ENCODE measurements at places on chromosomes 16 and 17.

- DNase-seq = no peak
These were observed 7.6 kb upstream of the SLC47A2 start for GRCh38 chr17:19723964-19724363.

DNA sequence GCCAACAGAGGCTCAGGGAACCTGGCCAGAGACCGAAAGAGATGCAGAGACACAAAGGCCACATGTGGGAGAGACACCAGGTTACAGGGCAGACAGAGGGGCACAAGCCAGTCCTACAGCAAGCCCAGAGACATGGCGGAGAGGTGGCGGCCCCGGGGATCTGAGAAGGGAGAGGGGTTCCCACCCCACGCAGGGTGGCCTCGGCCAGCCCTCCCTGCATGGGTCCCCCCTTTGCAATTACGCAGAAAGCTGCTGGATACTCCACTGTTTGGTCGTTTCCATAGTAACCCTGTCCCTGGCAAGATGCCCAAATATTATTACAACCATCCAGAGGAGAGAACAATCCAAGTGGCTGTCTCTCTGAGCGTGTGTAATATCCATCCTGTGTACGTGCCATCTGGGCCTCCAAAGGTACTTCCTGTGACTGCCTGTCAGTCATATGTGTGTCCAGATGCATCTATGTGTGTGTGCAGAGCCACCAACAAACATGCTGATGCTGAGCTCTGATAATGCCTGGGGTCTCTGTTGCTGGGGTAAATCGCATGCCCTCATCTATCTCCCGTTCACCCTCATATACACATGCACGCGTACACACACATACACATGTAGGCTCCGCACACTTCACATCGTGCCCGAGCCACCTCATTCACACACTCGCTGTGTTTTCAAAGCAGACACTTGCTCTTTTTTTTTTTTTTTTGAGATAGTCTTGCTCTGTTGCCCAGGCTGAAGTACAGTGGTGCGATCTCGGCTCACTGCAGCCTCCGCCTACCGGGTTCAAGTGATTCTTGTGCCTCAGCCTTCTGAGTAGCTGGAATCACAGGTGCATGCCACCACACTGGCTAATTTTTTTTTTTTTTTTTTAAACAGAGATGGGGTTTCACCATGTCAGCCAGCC is 5.5 kb downstream of the PCGF2 start:
- DNase-seq = no peak

DNA sequence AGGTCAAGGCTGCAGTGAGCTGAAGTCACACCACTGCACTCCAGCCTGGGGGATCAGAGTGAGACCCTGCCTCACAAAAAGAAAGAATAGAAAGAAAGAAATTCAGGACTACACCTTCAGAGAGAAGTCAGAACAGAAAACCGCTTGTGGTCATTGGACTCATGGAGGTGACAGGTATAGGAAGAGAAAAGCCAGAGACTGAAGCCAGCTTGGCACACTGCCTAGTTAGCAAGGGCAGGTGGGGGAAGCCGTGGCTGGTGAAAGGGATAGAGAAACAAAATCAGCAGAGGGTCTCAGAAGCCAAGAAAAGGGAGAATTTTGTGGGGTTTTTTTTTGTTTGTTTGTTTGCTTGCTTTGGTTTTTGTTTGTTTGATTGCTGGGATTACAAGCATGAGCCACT is 32.9 kb upstream of the SKAP1 start:
- DNase-seq = no peak

DNA sequence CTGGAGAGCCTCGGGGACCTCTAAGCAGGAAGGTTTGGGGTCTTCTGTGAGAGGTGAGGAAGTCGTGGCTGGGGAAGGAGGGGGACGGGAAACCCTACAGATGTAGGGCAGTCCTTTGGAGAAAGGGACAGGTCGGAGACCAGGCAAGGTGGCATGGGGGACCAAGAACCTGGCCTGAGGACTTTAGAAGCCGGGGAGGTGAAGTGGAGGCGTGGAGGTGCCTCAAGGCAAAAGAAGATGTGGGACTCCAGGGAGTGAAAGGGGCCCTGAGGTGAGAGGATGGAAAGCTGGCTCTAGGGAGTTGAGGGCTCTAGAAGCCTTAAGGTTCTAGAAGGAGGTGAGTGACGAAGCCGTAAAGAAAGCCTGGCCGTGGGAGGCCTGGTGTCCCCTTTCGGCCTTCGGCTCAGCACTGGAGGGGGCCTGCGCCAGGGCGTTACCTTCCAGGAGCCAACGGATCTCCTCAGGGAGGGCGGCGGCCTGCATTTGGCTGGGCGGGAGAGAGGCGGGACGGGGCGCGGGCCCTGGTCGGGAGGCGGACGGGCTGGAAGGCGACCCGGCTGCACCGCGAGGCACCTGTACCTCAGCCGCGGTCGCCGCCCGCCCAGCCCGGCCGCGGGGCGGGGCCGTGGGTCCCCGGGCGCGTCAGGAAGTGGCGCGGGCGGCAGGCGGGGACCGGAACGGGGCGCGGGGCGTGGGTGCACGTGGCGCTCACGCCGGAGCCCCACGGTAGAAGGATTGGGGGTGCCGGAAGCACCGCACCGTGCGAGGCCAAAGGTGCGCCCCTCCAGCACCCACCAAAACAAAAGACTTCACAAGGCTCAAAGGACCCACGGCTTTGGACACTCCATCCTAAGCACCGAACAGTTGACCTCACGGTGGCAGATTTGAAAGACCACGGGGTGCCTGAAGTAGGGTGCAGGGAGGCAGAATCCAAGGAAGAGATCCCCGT is at the start of gene SKAP1:
SKAP1 (minus strand) TSS at position 577 of the 949 bp plus-strand sequence.
- DNase-seq = peak; percentile 60

DNA sequence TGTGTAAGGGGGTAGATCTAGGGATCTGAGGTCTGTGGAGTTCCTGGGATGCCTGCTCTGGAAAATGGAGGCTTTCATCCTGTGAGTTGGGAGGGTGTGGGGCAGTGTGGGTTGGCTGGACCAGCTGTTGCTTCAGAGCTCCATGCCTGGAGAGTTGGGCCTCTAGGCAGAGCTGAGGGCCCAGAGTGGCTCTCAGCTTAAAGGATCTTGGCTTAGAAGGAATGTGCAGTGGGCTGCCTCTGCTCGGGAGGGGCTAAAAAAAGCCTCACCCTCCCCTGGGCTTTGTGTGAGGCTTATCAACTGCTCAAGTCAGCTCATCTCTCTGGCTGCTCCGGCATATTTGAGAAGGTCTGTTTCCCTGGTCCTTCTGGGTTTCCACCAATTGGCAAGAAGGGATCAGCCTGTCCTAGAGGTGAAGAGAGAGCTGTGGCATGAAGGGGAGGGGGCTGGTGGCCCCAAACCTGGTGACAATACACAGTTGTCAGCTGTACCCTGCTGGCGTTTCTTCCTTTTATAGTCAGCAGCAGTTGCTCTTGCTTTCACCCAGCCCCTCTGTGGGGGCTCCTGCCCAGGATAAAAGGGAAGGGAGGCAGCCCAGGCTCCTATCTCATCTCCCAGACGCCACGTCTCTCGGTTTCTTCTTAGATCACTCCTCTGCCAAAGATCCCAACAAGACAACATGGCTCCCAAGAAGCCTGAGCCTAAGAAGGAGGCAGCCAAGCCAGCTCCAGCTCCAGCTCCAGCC is at the start of gene MYL4:
MYL4 (plus strand) TSS at position 605 of the 745 bp plus-strand sequence; CDS start at position 680, 75 bp downstream.
- no peak for DNase-seq

DNA sequence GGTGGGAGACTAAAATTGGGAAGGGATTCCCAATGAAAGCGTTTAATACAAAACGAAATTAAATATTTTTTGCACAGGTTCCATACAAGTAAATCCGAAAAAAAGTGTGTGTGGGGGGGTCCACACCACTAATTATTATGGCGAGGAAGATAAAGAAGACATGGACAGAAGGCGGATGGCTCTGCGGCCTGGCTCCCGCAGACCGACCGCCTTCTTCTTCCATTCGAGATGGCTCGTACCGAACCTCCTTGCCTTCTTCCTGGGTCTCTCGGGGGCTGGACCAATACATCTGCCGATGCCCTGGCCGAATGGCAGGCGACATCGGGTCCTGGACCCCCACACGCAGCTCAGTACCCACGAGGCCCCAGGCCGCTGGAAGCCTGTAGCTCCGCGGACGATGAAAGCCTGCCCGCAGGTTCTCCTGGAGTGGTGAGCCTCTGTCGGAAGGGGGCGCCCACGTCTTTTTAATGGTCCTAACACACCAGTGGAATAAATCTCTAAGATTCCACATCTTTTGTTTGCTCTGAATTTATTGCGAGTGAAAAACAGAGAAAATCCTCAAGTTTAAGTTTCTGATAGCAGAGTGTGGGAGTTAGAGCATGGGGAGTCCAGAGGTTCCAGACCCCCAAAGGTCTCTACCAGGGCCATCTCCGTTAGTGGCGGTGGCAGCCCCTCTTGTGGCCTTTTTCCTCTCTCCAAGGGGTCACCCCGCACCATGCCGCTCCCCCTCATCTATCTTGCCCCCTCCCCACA is 1.4 kb downstream of the PRAC2 start:
- peak; percentile 43 for DNase-seq

DNA sequence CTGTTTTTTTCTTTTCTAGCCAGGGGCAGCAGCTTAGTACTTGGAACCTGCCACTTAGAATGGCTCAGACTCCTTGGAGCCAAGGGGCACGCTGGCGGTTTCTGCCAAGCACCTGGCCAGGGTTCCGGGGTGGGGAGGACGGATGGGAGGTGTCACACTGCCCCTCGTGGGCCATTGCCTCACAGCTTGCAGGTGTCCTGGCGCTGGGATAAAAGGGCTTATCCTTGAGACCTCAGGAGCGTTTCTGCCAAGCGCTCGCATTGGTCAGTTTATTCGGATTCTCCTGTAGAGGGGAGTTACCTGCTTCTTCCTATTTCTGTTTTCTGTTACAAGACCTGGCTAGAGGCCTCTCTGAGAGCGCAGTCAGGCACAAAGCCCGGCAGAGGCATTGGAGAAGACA is 234.6 kb downstream of the MSI2 start:
- no peak for DNase-seq

GRCh38 chr17:28404812-28405570 is 1.0 kb downstream of the SLC46A1 start:
- no peak for DNase-seq

DNA sequence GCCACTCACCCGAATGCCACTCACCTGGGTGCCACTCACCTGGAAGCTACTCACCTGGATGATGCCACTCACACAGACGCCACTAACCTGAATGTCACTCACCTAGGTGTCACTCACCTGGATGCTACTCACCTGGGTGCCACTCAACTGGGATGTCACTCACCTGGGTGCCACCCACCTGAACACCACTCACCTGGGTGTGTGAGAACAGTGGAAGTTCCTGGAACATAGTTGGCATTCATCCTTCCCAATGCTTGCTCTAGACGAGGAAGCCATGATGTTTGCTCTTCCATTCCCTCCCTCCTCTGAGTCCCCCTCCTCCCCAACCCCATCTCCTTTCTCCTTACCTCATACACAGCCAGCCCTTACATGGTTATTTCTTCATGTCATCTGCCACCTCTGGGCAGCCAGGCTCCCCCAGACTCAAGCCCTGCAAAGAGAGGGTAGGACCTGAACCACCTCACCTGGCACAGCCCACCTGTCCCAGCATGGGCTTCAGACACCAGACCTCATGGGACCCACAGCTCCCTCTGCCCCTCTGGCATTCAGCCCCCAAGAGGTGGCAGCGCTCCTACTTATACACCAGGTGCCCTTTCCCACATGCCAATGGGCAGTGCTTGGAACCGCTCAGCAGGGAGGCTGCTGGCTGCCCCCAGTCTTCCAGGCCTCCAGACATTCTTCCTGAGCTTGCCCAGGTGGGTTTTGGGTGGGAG is 171.8 kb upstream of the FOXF1 start:
- DNase-seq = no peak

- no peak for DNase-seq
These were observed 3.3 kb downstream of the MAP2K6 start for GRCh38 chr17:69417545-69418483.

DNA sequence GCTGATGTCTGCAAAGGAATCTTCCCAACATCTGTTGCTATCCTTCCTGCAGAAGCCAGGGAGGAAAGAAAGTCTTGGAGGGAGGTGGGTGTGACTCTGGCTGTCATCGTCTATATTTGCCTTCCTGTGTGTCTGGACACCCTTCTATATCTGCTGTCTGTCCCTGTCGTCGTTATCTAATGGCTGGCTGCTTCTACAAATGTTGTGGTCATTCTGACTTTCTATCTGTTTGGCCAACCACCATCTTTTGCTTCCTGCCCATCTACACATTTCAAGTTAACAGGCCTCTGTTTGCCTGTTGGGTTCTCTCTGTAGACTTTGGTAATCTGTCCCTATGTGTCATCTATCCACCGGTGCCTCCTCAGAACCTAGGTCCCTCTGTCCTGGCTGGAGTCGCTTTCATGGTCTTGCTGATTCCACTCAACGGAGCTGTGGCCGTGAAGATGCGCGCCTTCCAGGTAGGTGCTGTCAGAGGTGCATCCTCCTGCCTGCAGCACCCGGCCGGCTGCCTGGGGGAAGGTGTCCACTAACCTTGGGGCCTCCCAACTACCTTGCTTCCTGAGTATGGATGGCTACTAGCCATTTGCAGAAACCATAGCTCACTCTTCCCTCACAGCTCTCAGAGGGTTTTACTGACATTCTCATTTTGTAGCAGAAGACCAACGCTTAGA is 30.2 kb downstream of the ABCC3 start:
- no peak for DNase-seq

GRCh38 chr17:74822335-74822938 is 37.2 kb downstream of the GRIN2C start:
- no peak for DNase-seq

DNA sequence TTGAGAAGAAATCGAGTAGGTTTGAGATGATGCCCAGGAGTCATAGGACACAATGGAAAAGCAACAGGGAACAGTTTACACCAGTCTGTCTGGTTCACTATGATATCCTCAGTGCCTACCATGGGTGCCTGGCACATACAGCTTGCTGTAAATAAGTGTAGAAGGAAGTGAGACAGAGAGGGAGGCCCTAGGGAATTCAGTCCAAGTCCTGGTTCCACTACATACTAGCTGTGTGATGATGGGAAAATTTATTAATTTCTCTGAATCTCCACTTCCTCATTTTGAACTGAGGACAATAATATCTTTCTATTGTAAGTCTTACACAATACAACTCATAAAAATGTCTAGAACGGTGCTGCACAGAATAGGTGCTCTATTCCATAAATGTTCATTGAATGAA is 53.3 kb upstream of the LYRM9 start:
- DNase-seq = no peak

DNA sequence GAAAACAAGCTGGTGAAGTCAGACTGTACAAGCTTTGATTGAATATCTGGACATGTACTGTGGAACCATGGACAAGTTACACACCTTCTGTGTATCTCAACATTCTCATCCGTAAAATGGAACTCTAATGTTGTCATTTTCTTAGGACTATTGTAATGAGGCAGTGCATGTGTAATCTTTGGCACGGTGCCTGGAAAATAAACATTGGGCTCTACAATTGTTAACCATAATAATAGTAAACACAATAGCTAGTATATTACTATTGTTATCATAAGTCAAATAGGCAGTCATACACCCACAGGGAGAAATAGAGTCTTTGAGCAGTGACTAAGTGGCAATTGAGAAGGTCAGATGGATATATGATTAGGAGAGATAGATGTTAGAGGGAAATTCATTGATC is 39.8 kb upstream of the ANKFN1 start:
- no peak for DNase-seq

GRCh38 chr16:8620535-8620934 is 963 bp upstream of the METTL22 start:
- DNase-seq = no peak
